ENCODE measurements at places on chromosomes 5 and 9.
A peak's percentile ranks its signal among the peaks of the same experiment; 100 is the strongest.

- no peak for DNase-seq
These were observed 208.0 kb upstream of the PDE4D start for GRCh38 chr5:60101573-60101972.

DNA sequence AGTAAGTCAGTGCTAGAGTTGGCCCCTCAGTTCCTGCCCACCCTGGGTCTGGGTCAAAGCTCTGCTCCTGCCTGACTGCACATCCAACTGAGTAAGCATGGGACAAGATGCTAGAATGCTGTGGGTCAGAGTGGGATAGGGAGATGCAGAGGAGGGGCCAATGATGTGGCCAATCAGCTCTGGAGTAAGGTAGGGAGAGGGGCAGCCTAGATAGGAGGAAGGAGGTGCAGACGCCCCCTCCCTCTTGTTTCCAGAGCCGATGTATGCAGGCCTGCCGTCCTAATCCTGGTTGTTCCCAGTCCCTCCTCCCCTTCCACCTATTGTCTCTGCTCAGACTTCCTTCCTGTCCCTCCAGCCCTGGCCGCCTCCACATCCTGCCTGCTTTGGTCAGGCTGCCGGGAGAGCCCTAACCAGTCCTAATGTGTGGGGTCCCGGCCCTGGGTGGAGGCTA, 1.3 kb downstream of the ARAP3 start:
- DNase-seq = peak; percentile 67

- peak; percentile 43 for DNase-seq
These were observed 22.0 kb downstream of the HSD17B3 start for GRCh38 chr9:96279932-96280331.

DNA sequence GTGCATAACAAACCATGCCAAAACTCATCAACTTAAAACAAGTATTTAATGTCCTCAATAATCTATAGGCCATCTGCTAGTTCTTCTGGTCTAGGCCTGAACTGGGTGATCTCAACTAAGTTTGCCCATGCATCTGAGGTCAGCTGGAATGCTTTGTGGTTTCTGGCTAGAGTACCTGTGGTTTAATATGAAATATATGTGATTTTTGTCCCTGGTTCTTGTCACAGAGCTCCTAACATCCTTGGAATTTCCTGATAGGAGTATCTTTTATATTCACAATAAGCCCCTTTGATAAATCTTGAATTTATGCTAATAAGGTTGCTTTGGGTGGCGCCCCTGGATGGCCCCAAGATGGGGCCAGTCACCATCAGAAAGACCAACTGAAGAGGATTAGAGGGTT, 535.9 kb downstream of the DNAH5 start:
- DNase-seq = no peak

DNA sequence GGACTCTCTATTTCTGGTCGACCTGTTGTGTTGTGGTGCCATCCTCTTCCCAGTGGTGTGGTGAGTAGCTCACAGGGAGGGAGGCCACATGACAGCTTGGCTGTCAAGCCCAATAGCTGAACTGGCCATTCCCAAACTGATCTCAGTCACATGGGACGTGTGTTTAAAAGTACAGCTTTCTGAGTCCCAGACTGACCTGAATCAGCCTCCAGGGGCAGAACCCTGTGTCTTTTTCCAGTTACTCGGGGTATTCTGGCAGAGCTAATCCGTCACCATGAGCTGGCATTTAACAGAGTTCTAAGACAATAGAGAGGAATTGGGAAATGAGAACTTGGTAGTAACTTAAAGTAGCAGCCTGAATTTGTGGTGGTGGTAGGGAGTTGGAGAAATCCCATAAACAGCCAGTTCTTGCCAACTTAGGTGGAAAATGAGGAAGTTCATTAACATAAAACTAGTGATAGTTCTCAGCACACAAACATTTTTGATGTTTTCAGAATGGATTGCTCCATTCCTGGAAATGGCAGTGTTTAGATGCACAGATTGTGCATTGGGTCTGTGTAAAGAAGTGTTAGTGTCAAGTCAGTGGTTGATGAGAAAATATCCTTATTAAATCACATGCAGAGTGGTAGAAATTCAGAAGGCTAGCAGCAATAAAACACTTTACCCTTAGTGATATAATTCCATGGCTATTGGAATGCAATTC, 50.9 kb downstream of the GPR107 start:
- DNase-seq = no peak

All from RWPE1 (cell line).